Right kidney (tissue), 9 donors: ENCODE measurements at places on chromosomes 4 and X.

- DNase-seq = no peak
These were observed 62.3 kb upstream of the HHIP start for GRCh38 chr4:144583658-144584057.

DNA sequence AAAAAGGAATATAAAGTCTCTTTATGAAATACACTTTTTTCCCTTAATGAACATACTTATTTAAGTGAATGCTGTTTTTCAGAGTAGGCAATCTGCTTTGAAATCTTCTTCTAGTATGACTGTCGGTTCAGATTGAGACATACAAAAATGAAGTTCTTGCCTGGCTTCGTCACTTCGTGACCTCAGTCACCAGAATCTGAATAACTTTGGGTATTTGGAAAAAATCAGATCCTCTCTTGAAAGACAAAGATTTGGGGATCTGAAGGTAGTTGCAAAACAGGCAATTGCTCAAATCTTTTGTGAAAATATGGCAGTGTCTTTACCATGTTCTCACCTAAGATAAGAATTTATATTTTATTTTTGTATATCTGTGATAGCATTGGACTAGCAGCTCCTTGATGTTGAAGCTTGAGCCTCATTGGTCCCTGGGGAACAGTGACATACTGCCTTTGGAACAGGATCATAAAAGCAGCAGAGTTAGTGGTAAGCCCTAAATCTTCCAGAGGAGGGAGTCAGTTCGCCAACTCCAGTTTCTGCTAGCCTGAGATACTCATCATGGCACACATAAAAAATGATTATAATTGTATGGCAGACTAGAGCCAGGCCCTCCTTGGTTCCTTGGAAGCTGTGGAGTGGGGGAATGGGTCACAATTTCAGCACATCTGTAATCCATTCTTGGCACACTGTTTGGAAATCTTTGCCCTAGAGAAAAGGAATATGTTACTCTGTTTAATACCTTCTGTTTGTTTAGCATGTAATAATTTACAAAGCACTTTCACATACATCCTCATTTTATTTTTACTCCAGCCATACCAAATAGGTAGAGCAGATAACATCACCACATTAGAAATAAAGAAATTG, 5.0 kb downstream of the ARFIP1 start:
- DNase-seq = no peak

GRCh38 chr4:53614591-53614990, 23.3 kb upstream of the LNX1 start:
- DNase-seq = no peak

DNA sequence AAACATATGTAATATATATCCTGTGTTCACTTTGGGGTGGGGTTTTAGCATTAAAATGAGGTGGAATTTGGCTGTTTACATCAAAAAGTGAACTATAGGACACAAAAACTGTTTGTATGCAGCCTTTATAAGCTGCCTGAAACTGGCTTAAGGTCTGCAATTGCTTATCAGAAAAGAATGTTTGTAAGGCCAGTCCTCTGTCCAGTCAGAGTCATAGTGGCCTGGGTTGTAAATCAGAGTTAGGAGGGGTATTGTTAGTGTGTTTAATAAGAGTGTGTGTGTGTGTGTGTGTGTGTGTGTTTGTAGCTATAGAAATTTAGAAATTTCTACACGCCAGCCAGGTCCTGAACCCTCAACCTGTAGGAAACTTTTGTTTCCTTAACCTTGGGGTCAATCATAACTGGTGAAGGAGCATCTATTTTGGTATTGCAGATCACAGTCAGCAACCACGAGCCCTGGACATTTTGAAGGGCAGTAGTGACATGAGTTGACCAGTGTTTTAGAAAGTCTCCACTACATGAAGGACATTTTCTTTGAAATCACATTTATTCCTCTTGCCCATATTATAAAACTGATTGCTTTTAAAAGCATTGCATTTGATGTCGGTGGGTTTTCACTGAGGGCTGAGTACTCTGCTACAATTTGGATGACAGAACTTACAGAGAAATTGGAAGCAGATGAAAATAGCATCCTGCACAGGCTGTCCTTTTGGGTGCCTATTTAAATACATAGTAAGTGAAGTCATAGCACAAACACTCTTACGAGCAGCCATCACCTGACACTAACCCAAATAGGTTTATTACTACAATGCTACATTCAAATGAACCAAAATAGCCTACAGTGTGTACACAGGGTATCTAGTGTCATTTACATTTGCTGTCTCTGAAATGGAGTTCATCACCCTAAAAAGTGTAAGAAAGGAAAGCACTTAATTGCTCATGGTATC, 11.2 kb upstream of the TMEM154 start:
- DNase-seq = no peak

GRCh38 chr4:111230265-111230664, 607.4 kb upstream of the PITX2 start:
- DNase-seq = no peak

GRCh38 chrX:94655180-94655579, 981.2 kb downstream of the FAM133A start:
- no peak for DNase-seq

- no peak for DNase-seq
These were observed 70.5 kb downstream of the SEL1L3 start for GRCh38 chr4:25792200-25792791.

- no peak for DNase-seq
These were observed 137.4 kb upstream of the MAMLD1 start for GRCh38 chrX:150225756-150226155.

GRCh38 chrX:47047989-47048388, 30.3 kb upstream of the RGN start:
- DNase-seq = no peak

DNA sequence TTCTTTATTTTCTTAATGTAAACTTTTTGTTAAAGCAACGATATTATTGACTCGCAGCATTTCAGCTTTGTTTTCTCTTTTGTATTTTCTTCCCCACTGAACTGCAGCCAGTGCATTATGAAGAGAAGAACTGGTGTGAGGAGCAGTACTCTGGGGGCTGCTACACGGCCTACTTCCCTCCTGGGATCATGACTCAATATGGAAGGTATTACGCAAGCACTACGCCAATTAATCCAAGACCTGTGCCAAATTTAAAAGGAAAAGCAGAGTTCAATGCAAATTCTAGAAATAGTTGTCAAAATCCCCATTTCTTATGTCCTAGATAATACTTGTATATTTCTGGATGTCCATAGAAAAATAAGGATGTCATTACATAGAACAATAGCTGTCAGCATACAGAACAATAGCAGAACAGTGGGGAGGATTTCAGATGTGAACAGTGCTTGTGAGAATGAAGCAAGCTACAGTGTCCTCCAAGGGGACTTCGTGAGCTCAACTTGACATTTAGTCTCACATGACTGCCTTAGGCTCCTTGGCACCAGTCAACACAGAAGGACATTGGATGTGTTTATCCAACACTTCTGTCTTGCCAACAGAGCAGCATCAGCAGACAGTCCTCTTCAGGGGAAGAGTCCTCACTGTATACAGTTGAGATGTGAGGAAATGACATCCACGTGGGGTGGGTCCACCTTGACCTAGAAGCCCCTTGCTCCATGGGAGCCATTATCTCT, 85.9 kb downstream of the MAOA start:
- DNase-seq = no peak

GRCh38 chrX:107711521-107712181, 63.9 kb downstream of the TSC22D3 start:
- DNase-seq = no peak

GRCh38 chrX:16931371-16931770, 15.1 kb upstream of the REPS2 start:
- no peak for DNase-seq

- no peak for DNase-seq
These were observed 20.4 kb downstream of the USP46 start for GRCh38 chr4:52638717-52639116.

GRCh38 chr4:83926950-83927349, 391.0 kb downstream of the GPAT3 start:
- no peak for DNase-seq

- DNase-seq = no peak
These were observed 124.5 kb upstream of the PLAC1 start for GRCh38 chrX:134782796-134783195.

DNA sequence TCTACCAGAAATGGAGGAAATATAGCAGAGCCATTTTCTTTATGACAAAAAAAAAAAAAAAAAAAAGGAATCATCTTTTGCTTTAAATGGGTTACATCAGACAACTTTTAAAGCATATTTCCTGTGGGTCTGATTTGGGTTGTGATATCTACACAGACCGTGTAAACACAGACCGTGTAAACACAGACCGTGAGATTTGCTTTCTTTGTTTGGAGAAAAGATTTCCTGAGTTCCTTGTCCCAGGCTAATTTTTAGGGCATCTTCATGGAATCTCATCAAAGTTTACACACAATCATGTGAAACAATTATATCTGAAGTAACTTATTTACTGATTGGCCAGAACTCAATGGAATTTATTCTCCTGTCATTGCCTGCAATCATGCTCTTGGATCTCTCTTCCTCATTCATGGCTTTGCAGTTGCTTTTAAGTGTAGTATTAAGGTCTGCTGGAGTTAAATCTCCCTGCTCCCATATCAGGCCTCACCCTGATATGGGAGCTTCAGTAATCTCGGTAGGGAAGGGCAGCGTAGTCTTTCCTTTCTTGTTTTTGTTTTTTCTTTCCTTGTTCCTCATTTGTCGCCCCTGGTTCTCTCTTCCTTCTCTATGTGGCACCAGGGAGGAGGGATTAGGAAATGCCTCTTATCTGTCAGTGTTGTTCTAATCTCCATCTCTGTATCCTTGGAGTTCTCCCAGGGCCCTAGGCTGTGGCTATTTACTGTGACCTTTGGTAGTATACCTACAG, 248.6 kb upstream of the JADE1 start:
- no peak for DNase-seq

GRCh38 chr4:149799546-149799945, 16.1 kb downstream of the IQCM start:
- no peak for DNase-seq

DNA sequence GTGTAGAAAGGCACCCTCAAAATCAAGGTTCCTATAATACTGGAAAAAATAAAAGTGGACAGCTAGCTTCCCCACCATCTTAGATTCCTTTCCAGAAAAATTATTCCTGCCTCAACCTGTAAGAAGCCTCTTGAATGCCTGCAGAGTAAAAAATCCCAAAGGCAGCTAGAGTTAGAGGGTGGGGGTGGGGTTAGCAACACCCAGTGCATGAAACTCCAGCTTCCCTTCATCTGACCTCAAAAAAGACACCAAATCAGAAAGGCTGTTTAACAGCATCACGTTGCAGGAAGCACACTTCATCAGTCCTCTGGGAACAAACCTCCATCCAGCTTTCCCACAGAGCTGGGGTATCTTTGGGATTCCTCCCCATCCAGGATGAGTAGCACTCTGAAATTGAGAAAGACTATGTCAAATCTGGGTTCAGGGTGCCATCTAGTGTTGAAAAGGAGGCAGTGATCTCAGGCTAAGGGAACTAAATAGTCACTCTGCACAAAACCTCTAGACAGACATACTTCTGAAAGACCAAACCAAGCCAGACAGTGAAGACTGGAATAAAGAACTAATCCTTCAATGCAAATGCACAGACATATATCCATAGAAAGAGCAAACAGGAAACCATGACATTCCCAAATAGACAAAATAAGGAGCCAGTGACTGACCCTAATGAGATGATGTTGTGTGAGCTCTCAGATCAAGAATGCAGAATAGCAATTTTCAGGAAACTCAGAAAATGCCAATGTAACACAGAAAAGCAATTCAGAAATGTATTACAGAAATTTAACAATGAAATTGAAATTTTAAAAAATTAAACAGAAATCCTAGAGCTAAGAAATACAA, 97.9 kb downstream of the ARHGEF9 start:
- DNase-seq = peak; percentile 0

DNA sequence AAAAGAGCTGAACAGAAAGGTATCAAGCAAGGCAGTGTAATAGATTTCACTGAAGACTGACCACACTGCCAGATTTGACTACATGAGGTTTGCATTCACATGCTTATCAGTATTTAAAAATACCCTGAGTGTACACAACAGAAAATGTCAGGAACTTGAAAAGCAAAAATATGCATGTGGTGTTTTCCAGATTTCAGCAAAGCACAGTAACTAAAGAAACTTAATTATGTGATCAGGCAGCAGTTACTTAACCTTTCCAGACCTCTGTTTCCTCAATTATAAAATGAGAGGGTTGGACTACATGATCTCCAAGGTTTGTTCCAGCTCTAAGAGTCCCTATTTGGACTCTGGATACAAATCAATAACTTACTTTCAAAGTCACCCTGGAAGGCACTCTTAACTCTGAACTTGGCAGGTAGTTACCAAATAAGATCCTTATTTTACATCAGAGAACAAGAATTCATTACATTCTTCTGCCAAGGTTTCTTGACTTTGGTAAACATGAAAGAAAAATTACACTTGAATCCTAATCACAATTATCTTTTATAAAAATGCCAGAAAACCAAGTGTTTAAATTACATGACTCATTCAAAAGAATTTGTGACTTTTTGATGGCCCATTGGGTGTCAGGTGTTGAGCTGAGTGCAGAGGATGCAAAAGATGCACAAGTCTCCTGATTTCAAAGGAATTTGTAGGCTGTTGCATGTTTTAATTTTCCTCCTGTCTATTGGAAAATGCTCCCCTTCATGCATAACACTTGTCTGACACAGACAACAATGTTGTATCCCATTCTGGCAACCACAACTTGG, 241.6 kb downstream of the MGST2 start:
- no peak for DNase-seq

DNA sequence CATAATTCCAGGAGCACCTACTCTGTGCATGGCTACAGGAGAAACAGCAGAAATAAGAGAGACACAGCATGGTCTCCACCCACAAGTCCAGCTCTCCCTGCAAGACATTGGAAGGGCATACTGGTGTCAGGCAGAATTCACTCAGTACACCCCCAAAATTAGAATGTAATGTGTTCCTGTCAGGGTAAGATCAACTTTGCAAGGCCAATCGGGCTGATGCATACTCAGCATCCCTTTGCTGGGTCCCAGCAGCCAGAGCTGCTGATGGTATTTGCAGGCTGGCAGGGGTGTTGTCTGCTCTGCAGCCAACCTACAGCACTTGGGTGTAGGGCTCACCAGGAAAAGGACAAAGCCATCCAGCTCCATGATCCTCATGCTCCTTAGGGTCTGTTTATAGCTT, 295.4 kb upstream of the STS start:
- DNase-seq = no peak

GRCh38 chrX:109918753-109919152, 84.2 kb upstream of the TMEM164 start:
- no peak for DNase-seq

GRCh38 chrX:110218591-110218990, 99.3 kb downstream of the AMMECR1 start:
- DNase-seq = no peak

DNA sequence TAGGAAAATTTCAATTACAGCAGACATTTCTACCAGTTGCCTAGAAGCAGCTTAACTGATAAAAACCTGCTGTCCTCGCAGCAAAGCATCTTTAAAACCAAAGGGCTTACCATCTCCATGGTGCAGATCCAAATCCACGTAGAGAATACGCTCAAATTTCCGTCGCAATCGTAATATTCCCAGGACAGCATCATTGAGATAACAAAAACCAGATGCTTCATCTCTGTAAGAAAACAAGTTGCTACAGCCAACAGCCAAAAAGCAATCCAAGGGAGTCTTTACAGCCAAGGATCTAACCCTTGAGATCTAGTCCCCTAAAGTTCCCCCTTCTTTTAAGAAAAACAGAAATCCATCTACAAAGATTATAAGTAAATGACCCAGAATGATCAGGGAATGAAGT, 77.6 kb downstream of the HDAC8 start:
- no peak for DNase-seq
